ENCODE measurements at places on chromosomes 11 and 22.
A peak's percentile ranks its signal among the peaks of the same experiment; 100 is the strongest.

GRCh38 chr11:127890030-127890615, 697.2 kb downstream of the ETS1 start:
- DNase-seq, result peak; percentile 68

DNA sequence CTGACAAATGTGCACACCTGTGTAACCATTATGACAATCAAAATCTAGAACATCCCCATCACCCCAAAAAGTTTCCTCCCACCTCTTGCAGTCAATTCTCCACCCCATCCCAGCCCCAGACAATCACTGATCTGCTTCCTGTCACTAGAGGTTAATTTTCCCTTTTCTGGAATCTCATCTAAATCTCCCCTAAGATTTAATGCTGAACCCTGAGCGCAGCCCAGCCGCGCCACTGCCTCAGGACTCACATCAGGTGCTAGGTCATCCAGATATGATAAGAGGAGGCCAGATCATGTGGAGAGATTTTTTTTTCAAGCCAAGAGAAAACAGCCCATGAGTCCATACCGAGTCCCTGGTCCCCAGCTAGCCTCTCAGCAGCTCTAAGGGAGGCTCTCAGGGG, 4.3 kb upstream of the TMPRSS13 start:
- DNase-seq, result no peak

DNA sequence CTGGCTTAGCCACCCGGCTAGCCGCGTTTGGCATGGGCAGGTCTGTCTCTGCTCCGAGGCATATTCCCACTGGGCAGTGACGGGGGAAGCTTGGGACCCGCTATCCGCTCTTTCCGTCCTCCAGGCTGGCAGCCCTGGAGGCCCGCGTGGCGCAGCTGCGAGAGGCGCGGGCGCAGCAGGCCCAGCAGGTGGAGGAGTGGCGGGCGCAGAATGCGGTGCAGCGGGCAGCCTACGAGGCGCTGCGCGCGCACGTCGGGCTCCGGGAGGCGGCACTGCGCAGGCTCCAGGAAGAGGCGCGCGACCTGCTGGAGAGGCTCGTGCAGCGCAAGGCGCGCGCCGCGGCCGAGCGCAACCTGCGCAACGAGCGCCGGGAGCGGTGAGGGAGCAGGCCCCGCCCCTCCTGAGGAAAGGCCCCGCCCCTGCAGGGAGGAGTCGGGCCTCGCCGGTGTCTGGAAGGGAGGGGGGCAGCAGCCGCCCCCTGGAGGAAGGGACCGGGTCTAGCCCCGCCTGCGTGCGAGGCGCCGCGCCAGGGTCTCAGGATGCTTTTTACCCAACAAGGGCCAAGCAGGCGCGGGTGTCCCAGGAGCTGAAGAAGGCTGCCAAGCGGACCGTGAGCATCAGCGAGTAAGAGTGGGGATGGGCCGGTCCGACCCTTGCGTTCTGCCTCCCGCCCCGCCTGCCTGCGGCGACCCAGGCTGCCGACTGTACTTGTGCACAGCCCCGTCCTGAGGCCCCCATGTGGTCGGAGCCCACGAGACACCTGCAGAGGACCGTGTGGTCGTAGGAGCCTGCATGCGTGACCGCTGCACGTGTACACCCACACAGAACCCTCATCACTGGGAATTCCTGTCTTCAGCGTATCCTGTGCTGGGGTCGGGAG, 7.9 kb downstream of the ATG16L2 start:
- peak; percentile 92 for DNase-seq

DNA sequence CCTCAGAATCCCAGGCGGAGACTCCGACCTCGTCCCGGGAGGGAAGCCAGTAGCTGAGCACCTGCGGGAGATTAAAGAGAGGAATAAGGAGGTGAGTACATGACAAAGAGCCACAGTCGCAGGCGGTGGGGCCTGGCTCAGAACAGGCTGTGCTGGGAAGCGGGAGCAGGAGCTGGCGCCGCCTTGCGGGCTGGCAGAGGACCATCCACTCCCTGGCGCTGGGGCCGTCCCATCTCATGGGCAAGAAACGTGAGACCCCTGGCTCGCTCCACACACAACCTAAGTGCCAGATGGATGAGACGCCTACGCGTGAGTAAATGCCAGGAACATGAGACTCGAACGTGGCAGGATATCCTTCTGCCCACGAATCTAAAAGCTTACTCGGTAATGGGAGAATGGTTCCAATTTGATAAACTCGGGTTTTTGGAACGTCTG, 6.3 kb downstream of the CEND1 start:
- peak; percentile 87 for DNase-seq

DNA sequence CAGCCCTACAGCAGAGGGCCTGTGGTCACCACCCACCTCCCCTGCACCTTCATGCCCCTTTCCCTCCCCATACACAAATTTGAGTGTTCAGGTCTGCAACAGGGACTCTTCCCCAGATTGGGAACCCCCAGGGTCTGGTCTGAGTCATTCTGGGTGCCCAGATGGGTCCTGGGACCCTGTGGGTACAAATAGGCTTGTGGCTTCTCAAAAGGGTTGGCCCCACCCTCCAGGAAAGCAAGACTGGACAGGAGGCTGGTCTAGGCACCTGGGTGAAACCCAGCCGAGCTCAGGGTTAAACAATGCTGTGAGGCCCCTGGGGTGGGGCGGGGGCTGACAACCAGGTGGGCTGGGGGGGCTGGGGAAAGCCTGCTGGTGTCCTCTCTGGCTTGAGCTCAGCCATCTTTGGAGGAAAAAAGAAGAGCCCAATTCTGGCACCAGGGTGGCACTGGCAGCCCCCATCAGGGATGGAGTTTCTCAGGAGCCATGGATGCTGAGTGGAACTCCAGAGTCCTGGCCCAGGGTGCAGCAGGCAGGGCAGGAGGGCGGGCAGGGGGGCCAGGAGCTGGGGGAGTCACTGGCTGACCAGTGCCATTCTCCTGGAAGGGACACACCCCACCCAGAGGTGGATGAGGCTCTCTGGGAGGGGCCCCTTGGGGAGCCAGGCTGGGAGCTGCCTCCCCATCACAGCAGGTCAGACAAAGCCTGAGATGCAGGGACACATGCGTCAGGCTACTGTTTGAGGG, 1.1 kb downstream of the SEPTIN5 start:
- no peak for DNase-seq

DNA sequence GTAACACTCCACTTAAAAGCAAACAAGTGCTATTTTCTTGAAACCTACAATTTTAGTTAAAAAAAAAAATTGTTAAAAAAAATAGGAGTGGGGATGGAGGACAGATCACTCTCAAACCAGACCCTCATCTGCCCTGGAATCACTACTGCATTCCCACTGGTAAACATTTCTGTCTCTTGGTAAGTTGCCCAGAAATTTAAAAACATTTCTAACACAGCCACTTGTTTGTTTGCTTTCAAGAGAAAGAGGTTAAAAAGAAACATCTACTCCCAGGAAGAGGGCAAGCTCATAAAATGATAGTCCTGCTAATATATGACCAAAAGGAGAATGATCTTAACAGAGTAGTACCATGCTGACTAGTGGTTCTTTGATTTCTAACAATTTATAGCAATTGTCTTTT, 83.3 kb downstream of the SGSM3 start:
- DNase-seq, result no peak

DNA sequence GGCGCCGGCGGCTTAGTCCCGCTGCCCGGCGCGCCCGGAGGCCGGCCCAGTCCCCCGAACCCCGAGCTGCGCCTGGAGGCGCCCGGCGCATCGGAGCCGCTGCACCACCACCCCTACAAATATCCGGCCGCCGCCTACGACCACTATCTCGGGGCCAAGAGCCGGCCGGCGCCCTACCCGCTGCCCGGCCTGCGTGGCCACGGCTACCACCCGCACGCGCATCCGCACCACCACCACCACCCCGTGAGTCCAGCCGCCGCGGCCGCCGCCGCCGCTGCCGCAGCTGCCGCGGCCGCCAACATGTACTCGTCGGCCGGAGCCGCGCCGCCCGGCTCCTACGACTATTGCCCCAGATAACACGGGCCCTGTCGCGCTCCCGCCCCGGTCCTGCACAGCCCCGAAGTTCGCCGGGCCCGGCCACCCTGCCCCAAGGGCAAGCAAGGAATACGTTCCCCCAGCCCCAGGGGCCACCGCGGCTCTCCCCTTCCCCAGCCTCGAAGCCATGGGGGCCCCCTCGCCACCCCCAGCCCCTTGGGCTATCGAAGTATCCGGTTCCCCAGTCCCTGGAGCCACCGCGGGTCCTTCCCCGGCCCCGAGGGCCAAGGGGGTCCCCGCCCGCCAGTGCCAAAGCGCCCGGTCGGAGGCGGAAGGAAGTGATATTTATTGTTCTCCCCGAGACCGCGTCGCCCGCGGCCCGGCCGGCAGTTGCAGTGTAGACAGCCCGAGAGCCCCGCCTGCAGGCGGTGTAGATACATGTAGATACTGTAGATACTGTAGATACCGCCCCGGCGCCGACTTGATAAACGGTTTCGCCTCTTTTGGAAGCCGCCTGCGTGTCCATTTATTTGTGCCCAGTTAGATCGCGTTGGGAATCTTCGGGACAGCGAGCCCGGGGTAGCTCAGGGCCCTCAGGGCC, 6.2 kb downstream of the TBX1 start:
- peak; percentile 42 for DNase-seq

- peak; percentile 42 for DNase-seq
These were observed 133.0 kb upstream of the C11orf58 start for GRCh38 chr11:16605389-16605893.

- no peak for DNase-seq
These were observed 31.4 kb upstream of the AQP11 start for GRCh38 chr11:77558380-77558779.

DNA sequence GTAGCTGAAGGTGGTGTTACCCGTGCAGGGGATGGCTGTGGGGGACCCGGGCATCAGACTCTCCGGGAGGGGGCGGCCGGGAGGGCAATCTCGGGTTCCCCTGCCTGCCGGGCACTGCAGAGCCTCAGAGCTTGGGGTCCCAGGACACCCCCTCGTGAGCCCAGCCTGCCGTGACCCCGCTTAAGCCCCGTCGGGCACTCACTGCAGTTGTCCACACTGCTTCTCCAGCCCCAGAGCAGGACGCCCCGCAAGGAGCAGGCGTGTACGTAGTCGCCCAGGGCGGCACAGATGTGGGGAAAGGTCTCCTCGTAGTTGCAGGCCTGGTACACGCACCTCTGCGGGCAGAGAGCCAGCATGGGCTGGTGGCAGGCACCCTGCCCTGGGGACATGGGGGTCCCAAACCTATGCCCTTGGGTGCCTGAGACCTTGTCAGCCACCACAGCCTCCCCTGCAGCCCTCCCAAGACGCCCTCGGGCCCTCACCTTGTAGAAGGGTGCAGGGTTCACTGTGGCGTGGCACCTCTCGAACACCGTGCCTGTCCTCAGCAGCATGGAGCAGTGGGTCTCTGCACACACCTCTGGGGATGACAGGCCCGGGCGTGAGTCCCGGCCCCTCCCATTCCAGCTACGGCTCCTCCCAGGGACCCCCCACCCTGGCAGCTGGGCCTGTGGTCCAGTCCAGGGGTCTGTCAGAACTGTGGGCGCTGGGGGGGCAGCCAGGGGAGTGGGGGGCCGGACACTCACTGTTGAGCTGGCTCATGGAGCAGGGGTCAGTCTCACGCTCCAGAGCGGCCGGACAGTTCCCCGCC, 8.8 kb downstream of the MUC6 start:
- DNase-seq, result no peak

GRCh38 chr22:44033694-44034093, 9.6 kb downstream of the PARVB start:
- DNase-seq, result no peak

DNA sequence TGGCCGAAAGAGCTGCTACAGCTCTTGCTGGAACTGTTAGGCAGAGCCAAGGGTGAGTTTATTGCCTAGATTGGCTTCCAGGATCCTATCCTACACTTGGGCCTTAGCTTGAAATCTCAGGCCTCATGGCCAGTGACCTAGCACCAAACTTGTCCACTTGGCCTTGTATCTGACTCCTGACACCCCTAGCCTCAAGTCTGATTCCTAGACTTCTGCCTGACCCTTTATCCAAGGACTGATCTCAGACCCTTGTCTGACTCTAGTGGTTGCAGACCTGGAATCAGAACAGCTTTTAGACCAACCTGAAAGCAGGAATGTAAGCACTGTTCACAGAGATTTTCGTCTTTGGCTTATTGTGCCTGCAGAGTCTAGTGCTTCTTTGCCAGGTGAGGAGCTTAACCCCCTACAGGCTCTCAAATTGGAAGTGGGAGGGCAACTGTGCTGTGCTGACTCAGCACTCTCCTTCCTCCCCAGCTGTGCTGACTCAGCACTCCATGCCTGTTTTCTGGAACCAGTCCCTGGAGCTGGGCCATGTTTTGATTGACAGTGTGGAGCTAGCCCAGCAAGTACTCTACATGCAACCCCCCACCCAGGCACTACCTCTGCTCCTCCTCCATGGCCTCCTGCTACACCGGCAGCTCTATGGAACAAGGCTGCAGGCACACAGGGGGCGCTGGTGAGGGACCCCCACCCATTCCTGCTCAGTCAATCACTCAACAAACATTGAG, 35.1 kb downstream of the RRP8 start:
- peak; percentile 65 for DNase-seq

GRCh38 chr22:48152164-48152775, 1389.8 kb downstream of the TBC1D22A start:
- DNase-seq, result no peak

- DNase-seq, result no peak
These were observed 404 bp downstream of the DCHS1 start for GRCh38 chr11:6655020-6655789.

DNA sequence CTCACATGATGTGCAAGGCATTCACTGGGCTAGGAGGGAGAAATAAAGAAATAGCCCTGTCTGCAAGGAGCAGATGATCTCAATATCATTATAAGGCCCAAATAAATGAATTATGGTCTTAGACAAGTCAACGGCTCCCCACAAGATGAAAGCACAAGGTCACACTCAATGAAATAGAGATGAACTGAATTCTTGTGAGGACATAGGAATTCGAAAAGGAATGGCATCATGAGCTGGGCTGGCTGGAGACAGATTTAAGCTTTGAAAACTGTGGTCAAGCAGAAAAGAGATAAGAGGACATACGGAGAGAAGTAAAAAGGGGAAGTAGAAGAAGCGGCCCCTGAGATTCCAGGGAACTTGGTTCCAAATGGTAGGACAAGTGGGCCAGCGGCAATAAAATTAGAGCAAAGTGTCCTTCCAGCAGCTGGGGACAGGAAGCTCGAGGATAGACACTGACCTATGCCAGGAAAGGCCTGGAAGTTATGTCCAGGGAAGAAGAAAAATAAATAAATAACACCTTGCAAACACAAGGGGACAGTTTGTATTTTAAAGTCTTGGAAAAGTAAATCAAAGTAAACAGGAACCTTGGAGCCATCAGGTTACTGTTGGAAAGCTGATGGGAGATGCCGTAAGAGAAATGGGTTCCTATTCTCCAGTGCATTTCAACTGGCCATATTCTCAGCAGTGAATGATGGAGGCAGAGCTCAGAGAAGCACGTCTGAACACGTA, 37.8 kb downstream of the GALNT18 start:
- DNase-seq, result no peak

GRCh38 chr11:93517041-93517440, 26.1 kb downstream of the SMCO4 start:
- DNase-seq, result no peak

GRCh38 chr11:20561915-20562314, 37.5 kb upstream of the SLC6A5 start:
- DNase-seq, result no peak

All from epithelial cell of esophagus (primary cell).